Pulmonary artery endothelial cell (primary cell): ENCODE measurements at places on chromosomes 11 and 22.

DNA sequence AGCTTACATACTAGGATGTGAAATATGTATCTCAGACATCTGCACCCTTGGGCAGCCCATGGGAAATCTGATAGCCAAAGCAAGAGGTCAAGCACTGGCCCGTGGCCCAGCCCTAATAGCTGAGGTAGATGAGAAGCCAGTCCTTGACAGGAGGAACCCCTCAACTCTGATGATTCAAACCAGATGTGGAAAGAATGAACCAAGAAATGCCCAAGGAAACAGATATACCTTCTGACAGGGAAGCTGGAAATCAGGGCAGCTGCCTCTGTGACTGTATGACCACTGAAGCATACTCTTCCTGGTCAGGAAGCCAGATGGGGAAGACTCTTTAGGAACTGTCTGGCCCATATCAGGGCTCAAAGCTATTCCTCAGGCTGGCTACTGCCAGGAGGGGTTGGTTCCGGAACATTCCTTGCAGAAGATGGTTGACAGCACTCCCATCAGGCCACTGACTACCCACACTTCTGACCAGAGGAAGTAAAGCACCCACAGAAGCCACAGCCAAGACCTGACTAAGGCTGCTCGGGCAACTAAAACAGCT lies 124.2 kb downstream of the SWAP70 start:
- no peak for DNase-seq

DNA sequence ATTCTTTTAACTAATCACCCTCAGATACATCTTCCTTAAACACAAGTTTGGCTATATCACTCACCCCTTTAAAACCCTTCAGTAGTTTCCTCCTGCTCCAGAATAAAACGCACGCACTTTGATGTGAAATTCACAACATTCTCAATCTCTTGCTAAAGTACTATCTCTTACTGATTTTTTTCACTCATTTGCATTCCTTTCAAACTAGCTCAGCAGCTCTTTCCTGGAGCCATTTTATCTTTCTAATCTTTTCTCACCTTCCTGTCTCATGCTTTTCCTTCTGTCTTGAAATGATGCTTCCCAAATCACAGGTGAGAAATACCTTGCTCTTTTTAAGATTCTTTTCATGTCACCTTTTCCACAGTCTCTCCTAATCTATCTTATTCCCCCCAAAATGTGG lies 1074.4 kb downstream of the DLG2 start:
- DNase-seq, result no peak

GRCh38 chr22:48631288-48631863 lies 1196.3 kb downstream of the BRD1 start:
- no peak for DNase-seq

DNA sequence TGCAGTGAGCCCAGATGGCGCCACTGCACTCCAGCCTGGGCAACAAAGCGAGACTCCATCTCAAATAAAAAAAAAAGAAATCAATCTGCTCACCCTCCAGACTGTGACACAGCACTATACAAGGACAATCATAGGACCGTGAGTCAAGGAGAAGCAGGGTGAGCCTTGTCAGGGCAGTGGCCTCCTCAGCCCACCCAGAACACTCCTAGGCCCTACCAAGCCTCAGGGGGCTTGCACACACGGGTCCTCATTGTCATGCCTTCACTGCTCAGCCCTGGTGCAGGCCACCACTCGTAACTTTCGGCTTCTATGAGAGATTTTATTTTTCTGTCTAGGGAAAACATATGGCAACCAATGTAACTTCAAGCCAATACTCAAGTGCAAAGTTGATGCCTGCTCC lies 35.8 kb downstream of the DGCR2 start:
- DNase-seq, result no peak

DNA sequence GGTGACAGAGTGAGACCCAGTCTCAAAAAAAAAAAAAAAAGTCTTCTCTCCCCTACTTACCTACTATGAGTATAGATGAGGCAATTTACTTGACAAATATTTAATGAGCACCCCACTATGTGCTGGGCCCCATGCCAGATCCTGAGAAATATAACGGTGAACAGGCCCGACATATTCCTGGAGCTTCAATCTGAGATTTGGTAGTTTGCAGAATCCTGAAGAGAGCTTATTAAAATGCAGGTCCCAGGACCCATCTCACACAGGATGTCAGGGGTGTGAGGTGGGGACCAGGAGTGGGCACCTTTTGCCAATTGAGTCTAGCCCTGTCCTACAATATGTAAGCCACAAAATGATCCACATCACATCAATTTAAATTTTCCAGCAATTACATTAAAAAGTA lies 44.0 kb downstream of the KCNJ4 start:
- DNase-seq, result no peak

- DNase-seq, result no peak
These were observed 134.4 kb upstream of the ZC3H12C start for GRCh38 chr11:109958821-109959166.

- no peak for DNase-seq
These were observed 16.7 kb downstream of the BCL9L start for GRCh38 chr11:118908901-118909618.
